ENCODE measurements at places on chromosomes 12 and 14.

GRCh38 chr14:65211341-65211987, 109.1 kb upstream of the MAX start:
- no peak for DNase-seq

GRCh38 chr14:58965601-58966000, 222.9 kb upstream of the DAAM1 start:
- no peak for DNase-seq

DNA sequence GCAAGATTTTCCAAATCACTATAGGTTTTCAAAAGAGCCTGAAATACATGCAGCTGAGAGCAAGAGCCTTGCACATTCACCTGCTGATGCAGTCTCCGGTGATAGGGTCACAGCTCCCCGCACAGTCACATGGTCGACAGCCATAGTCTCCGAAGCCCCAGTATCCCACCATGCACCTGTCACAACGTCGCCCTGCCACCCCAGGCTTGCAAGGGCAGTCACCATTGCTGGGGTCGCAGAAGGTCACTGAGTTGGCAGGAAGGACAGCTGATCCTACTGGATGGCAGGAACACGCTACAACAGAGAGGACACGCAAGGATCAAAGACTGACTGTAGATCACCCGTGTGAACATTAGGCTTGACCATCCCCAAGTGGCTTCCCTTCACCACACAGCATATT, 107.1 kb downstream of the NTN4 start:
- no peak for DNase-seq

- DNase-seq = no peak
Observed at GRCh38 chr14:22492622-22493542, 96.1 kb downstream of the DAD1 start.

GRCh38 chr14:32265584-32265983, 62.5 kb upstream of the RNU6-8 start:
- DNase-seq = no peak

DNA sequence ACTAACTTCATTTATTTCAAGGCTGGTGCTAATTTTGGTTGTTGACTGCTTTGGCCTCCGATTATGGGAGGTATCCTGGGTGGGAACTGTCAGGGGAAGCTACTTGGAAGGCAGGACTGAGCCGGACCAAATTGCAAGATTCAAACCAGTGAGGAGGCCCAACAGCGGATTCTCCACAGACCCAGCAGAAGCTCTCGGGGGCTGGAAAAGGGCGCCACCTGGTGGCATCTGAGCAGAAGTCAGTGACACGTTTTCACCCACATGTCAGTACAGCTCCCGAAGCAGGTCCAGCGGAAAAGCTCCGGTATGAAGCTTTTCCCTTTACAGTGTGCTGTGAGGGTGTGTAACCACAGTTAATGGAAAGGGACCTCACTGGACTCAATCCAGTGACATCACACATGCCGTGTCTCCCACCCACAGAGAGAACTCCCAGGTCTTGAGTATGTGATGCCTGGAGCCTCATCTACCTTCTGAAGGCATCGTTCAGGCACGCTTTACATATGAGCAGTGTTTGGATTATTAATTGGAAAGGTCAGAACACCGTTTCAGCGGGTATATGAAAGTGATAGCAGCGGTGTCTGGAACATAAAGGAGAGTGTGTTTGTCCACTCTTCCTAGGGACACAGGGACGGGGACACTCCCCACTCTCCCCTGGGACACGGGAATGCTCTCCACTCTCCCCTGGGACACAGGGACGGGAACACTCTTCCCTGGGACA, 3.6 kb upstream of the P2RX2 start:
- DNase-seq = peak; percentile 70

DNA sequence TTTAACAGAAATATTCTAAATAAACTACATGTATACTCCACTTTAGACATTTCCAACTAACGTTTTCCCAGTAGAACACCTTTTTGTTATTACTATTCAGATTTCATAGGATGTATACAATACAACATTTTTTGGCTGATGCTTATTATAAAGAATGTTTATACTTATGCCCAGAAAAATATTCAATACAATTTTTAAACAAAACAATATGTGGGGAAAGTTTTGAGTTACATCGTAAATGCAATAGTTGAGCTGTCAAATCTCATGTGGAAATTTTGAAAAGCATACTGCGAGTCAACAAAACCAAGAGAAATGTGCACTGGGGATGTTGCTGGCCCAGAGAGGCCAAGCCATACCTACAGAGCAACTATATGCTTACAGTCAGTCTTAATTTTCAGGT, 18.2 kb upstream of the MON2 start:
- no peak for DNase-seq

DNA sequence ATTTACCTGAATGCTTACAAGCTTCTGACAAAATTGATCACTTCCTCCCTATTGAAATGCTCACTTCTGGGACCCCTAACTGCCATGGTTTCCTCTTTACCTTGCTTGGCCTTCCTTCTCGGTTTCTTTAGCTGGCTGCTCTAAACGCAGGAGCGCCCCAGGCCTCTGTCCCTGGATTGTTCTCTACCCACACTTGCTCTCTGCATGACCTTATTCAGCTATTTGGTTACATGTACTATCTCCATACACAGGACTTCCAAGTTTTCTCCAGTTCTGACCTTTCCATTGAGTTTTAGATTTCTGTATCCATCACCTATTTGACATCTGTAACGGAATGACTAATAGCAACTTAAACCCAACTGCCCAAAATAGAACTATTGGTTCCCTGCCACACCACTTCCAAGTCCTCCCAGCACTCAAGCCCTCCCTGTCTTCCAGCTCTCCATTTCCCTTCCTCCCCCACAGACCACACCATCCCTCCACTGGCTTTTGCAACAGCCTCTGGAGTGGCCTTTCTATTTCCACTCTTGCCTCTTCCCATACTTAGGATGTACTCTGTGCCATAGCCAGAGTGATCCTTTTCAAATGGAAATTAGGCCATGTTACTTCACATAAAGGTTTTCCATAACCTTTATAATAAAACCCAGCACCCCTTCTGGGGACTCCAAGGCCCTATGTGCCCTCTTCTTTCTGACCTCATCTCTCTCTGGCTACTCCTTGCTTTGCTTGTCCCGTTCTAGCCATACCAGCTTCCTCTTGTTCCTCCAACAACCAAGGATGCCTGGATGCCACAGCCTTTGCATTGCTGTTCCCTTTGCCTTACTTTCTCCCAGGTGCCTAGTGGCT, 202.2 kb downstream of the AEBP2 start:
- no peak for DNase-seq

DNA sequence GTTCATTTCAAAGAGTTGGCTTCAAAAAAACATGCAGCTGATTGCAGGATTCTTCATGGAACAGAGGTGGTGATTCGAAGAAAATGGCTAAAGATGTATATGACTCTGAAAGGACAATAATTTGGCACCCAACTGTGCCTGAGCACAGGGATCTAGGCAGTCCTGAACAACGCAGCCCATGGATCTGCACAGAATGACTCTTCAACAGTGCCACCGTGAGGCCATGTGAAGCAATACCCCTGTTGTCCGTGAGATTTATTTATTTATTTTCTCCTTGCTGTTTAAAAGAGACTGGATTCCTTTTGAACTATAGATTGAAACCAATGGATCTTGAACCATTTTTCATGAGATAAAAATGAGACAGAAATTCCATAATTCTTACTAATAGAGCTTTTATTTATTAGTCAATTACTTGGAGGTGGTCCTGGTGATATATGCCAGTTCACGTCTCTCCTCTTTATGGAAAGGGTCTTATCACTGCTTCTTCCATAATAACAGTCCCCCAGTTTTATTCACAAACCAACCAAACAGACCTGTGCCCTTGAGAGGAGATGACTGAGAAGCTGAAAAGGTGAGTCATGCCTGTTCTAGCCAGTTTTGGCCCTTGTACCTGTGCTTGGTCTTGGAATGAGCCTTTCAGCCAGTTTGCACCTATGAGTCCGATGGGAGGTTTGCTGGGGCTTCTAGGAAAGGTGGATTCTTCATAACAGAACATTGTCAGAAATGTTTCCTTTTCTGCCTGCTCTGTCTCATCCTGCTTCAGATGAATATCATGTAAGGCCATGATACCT, 1598.3 kb downstream of the AACS start:
- DNase-seq = no peak

DNA sequence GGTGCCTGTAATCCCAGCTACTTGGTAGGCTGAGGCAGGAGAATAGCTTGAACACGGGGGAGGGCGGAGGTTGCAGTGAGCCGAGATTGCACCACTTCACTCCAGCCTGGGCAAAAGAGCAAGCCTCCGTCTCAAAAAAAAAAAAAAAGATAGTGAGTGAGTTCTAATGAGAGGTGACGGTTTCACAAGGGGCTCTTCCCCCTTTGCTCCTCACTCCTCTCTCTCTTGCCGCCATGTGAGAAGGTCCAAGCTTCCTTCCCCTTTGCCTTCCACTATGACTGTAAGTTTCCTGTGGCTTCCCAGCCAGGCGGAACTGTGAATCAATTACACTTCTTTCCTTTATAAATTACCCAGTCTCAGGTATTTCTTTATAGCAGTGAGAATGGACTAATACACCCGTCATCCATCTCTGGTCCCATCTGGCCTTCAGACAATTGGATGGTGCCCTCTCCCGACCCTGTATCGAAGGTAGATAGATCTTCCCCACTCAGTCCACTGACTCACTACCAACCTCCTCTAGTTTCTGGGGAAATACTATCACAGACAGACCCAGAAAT, 27.0 kb upstream of the RCOR1 start:
- DNase-seq = no peak

GRCh38 chr12:132458846-132459641, 30.9 kb upstream of the FBRSL1 start:
- DNase-seq = no peak

GRCh38 chr14:70890826-70891659, 16.2 kb upstream of the PCNX1 start:
- no peak for DNase-seq

DNA sequence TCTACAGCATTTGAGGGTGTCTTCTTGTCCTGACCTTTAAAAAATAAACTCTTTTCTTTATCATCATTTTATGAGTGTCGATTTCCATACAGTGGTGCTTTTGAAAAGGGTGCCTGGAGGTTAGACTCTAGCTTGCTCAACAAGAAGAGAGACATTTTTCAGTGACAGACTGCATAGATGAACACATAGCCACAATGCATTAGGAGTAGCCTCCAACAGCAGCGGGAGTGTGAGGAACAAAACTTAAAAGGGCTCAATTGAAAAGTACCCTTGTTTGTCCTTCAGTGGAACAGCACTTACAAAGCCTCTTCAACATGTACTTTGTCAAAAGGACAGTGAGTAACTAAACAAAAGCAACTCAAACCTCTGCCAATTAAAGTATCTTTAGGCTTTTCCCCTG, 119.3 kb downstream of the SOX5 start:
- no peak for DNase-seq

DNA sequence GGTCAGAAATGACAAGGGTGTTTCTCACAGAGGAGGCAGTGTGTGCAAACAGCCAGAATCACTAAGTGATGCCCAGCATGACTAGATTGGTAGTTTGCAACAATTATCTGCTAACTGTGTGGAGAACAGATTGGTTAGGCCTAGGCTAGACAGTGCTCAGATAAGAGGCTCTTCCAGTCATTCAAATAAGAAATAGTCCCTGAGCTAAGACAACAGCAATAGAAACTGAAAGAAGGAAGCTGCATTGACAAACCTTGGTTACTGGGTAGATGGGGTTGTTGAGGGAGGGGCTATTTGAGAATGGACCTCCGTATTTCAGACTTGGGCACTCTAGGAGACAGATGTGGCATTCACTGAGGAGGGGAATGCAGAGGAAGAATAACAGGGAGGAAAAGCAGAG, 255.0 kb upstream of the NPAS3 start:
- DNase-seq = no peak

- DNase-seq = no peak
Observed at GRCh38 chr12:131825146-131825892, 2.9 kb upstream of the MMP17 start.

DNA sequence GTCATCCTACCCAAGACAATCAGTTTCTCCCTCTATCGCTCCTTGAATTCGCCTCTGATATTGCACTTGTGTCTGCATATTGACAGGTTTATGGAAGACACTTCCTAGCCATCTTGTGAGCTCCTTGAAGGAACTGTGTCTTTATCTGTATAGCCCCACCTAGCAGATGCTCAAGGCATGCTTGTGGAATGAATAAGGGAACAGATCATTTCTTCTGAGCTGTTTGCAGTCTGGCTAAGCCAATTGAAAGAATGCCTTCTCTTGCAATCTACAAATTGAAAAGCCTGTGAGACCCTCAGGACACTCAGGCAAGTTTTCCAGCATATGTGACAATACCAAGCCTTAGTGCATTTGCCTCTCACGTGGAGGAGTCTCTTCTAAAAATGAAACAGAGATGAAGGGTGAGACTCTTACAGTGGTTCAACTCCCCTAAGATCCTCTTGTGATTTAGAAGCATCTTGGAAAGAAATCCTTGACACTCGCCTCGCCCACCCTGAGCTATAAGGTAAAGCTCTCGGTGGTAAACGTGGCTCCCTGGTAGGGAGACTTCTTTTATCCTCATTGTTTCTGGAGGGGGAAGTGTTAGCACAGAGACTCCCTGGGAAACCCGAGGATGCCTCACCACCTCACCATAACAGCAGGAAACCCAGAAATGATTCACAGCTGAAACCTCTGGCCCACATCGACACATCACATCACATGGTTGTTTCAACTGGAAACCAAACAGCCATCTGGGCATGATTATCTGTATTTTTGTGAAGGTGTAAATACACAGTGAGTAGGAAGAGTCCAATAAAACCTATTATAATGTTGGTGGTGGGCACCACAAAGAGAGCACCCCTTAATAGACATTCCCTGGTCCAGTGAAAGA, 112.3 kb upstream of the BCL2L14 start:
- DNase-seq = no peak

DNA sequence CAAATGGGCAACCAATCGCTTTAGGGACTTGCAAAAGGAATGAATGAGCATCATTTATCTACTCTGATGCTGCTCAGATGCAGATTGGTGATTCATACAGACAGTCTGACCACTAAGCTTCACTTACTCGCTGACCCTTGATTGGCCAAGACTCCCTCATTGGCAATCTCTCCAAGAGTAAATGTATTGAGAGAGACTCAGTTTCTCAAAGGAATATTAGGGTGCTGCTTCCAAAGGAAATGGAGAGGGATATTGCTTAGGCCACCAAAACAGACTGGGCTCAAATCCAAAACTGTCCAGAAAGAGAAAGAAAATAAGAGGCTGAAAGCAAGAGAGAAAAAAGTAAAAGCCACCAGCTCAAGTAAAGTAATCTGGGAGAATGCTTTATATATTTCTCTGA, 785.2 kb downstream of the GALC start:
- DNase-seq = no peak

DNA sequence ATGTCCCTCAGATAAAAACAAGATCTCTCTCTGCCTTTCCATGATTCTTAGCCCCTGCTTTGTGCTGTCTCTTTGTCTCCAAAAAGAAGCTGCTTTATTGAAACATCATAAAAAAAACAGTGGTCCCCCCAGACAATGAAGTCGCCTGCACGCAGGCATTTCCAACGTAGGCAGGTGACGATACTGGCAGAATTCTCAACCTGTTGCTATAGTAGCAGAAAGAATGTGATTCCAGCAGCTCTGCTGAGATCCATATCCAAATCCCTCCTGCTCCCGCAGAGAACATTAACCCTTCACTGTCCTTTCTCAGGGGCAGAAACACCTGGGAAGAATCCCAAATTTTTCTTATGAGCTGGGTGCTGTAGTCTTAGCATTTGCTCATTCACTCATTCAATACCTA, 84.8 kb downstream of the STON2 start:
- DNase-seq = no peak

All from effector memory CD8-positive, alpha-beta T cell (primary cell).